ENCODE measurements at places on chromosomes 1 and 21. TPM values are rescaled to one million over a fixed set of nuclear protein-coding genes. Genes with fewer than 3 reads are reported as not detected.

GRCh38 chr1:161115132-161115711 is 2.6 kb downstream of the PFDN2 start:
- no peaks in the 10 kb centered on the region for H3K27me3 ChIP-seq
- no peak overlapping the region for H3K27ac ChIP-seq
- H3K4me1 ChIP-seq, result peaks cover 20% of the 10 kb centered on the region
- H3K4me3 ChIP-seq, result no peak overlapping the region
- no peaks in the 10 kb centered on the region for H3K36me3 ChIP-seq

CD164L2 gene
- not detected for total RNA-seq

KLHL20 gene
- 37.5 TPM for total RNA-seq

GRCh38 chr1:116166655-116167054 is 55.5 kb downstream of the MAB21L3 start:
- no peaks in the 10 kb centered on the region for H3K4me1 ChIP-seq
- no peak overlapping the region for H3K27ac ChIP-seq
- no peaks in the 10 kb centered on the region for H3K36me3 ChIP-seq
- no peak overlapping the region for H3K4me3 ChIP-seq
- DNase-seq, result no peak
- no peaks in the 10 kb centered on the region for H3K27me3 ChIP-seq

GRCh38 chr1:195908121-195908520 is 700.1 kb downstream of the KCNT2 start:
- H3K27me3 ChIP-seq, result no peaks in the 10 kb centered on the region
- no peaks in the 10 kb centered on the region for H3K4me1 ChIP-seq
- DNase-seq, result no peak

ALPL gene
- 2.8 TPM for total RNA-seq

GRCh38 chr1:236308827-236309226 is 27.1 kb upstream of the ERO1B start:
- no peaks in the 10 kb centered on the region for H3K36me3 ChIP-seq
- no peaks in the 10 kb centered on the region for H3K4me1 ChIP-seq
- H3K27me3 ChIP-seq, result no peaks in the 10 kb centered on the region

ZNF695 gene
- total RNA-seq, result 0.94 TPM

TMEM52 gene
- 2.2 TPM for total RNA-seq

SELL gene
- total RNA-seq, result not detected

MCOLN3 gene
- total RNA-seq, result 3.2 TPM

GRCh38 chr21:42865776-42866160 is 13.6 kb downstream of the WDR4 start:
- no peak overlapping the region for H3K27ac ChIP-seq
- no peaks in the 10 kb centered on the region for H3K27me3 ChIP-seq
- no peak for DNase-seq
- H3K36me3 ChIP-seq, result peaks cover 45% of the 10 kb centered on the region
- no peaks in the 10 kb centered on the region for H3K4me1 ChIP-seq

HORMAD1 gene
- total RNA-seq, result 1.6 TPM

DNA sequence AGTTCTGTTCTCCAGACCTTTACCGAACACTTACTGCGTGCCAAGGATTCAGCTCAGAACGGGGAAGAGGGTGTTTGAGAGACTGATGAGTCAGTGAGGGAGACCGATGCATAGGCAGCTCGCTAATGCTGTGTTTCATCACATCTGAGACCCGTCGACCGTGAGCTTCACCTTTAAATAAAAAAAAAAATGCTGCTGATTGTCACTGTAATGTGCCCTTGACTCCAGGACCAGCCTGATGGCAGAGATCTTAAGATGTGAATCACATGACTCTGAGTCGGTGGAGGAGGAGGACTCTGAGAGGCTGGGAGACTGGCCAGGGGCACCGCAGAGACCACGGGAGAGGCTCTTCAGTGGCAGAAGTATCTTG is 28.8 kb downstream of the SPSB1 start:
- peak overlapping the region; percentile 2 for H3K27ac ChIP-seq
- H3K4me3 ChIP-seq, result no peak overlapping the region
- no peak for DNase-seq
- no peaks in the 10 kb centered on the region for H3K36me3 ChIP-seq

Data from Peyer's patch (tissue), 4 donors.